ENCODE measurements at places on chromosomes 1 and 21. TPM values are rescaled to one million over a fixed set of nuclear protein-coding genes. Genes with fewer than 3 reads are reported as not detected.

The C2CD4D gene
- total RNA-seq, result not detected

DNA sequence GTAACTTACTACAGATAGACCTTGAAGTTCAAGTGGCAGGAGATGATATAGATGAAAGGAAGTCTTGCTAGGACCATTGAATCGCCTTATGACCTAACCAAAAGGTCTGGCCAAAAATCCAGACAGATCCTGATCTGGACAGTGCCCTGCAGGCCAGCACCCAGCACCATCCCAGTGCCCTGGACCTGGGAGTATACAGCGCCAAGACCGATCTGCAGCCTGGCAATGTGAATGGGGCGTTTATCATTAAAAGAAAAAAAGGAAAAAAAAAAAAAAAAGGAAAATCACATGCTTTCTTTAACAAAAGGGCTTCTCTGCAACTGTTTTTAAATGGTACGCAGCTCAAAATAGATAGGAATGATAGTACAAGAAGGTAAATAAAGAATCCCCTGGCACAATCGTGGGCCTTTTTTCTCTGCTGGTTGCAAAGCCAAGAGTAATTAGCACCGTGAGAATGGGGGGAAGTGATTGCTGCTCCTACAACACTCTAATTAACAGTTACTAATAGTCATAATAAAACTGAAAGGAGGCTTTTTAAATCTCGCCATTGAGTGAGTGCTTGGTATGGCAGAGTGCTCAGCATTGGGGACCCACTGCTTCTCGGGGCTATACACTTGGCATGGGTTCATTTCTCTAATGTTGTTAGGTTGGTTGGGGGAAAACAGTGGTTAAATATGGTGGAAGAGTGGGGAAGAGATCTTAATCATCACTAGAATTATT, 146.7 kb downstream of the KAZN start:
- no peak overlapping the region for H3K27ac ChIP-seq
- peaks cover 26% of the 10 kb centered on the region for H3K4me1 ChIP-seq
- H3K27me3 ChIP-seq, result no peaks in the 10 kb centered on the region
- H3K4me3 ChIP-seq, result no peak overlapping the region
- H3K36me3 ChIP-seq, result no peaks in the 10 kb centered on the region

- H3K27me3 ChIP-seq, result no peaks in the 10 kb centered on the region
- H3K36me3 ChIP-seq, result no peaks in the 10 kb centered on the region
- no peak for DNase-seq
- no peak overlapping the region for H3K4me3 ChIP-seq
Measured at GRCh38 chr1:59101518-59101917, 195.4 kb upstream of the FGGY start.

The PCSK9 gene
- 26.6 TPM for total RNA-seq

GRCh38 chr1:98299861-98300260, 361.7 kb upstream of the SNX7 start:
- no peak overlapping the region for H3K27ac ChIP-seq
- H3K27me3 ChIP-seq, result no peaks in the 10 kb centered on the region
- no peak overlapping the region for H3K4me3 ChIP-seq
- H3K4me1 ChIP-seq, result no peaks in the 10 kb centered on the region
- no peaks in the 10 kb centered on the region for H3K36me3 ChIP-seq

The OR2T11 gene
- total RNA-seq, result not detected

The CSF3R gene
- total RNA-seq, result 129 TPM

GRCh38 chr1:36096500-36097432, 8.1 kb downstream of the ADPRS start:
- peaks cover 16% of the 10 kb centered on the region for H3K36me3 ChIP-seq
- no peak overlapping the region for H3K4me3 ChIP-seq
- H3K27ac ChIP-seq, result no peak overlapping the region
- H3K4me1 ChIP-seq, result no peaks in the 10 kb centered on the region
- DNase-seq, result no peak
- no peaks in the 10 kb centered on the region for H3K27me3 ChIP-seq

- peaks cover 6% of the 10 kb centered on the region for H3K4me1 ChIP-seq
- H3K36me3 ChIP-seq, result peaks cover 5% of the 10 kb centered on the region
- peak; percentile 83 for DNase-seq
- no peak overlapping the region for H3K4me3 ChIP-seq
- peak overlapping the region; percentile 55 for H3K27ac ChIP-seq
Measured at GRCh38 chr1:8448911-8449661, 131.2 kb downstream of the SLC45A1 start.

The RPE65 gene
- total RNA-seq, result not detected

DNA sequence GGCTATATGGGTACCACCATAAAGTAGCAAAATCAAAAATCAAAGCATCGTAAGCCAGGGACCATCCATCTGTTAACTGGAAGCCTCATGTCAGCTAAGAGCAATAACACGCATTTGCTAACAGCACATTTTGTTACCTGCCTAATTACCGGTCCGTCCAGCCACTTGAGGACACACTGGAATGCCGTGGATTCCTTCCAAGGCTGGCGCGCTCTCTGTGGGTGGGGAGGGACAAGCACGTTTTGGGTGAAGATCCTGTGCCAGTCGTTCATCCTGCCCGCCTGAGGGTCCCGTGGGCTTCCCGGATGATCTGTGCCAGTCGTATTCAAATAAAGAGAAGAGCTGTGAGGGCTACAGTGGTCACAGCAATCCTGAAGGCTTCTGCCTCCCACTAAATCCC, 6.2 kb downstream of the NPHP4 start:
- peak; percentile 23 for DNase-seq
- no peaks in the 10 kb centered on the region for H3K27me3 ChIP-seq
- H3K4me3 ChIP-seq, result no peak overlapping the region
- no peaks in the 10 kb centered on the region for H3K4me1 ChIP-seq
- no peaks in the 10 kb centered on the region for H3K36me3 ChIP-seq

DNA sequence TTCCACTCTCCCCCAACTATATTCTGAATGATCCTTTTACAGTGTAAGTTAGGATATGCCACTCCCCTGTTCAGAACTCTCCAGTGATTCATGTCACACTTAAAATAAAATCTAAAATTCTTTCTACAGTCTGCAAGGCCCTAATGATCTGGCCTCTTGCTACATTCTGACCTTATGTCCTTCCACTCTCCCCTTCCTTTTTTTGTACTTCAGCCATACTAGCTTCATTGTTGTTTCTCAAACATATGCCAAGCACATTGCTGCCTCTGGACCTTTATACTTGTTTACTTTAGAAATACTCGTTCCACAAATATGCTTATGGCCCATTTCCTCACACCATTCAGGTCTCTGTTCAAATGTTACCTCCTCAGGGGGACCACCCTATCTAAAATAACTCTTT, 14.8 kb upstream of the PSMA5 start:
- H3K36me3 ChIP-seq, result no peaks in the 10 kb centered on the region
- H3K27me3 ChIP-seq, result peaks cover 10% of the 10 kb centered on the region
- no peak overlapping the region for H3K4me3 ChIP-seq
- H3K27ac ChIP-seq, result no peak overlapping the region

Data from lung (tissue), 17 donors.